ENCODE measurements at places on chromosomes 3 and 15. TPM values are rescaled to one million over a fixed set of nuclear protein-coding genes. Genes with fewer than 3 reads are reported as not detected.

Gene MUC13
- total RNA-seq = not detected

Gene TGM5
- 1.7 TPM for total RNA-seq

Gene HRG
- 0.58 TPM for total RNA-seq

Gene PAK6
- total RNA-seq = 10.7 TPM

Gene DLL4
- 0.55 TPM for total RNA-seq

Gene CCR8
- not detected for total RNA-seq

Gene GSK3B
- 62.0 TPM for total RNA-seq

Gene SMAD6
- total RNA-seq = 10.6 TPM

Gene CAMK2N2
- total RNA-seq = 2.6 TPM

Gene NANOGP8
- not detected for total RNA-seq

Gene CCR3
- 3.1 TPM for total RNA-seq

Gene P2RY14
- total RNA-seq = not detected

Gene PSMD2
- 788 TPM for total RNA-seq

Gene SLC25A20
- total RNA-seq = 4.9 TPM

Gene ITIH1
- total RNA-seq = not detected

Gene CTXN2
- not detected for total RNA-seq

Measured in PC-9 (cell line).